Mesenteric fat pad (tissue), 1 donor: ENCODE measurements at places on chromosomes 4 and X. TPM values are rescaled to one million over a fixed set of nuclear protein-coding genes. Genes with fewer than 3 reads are reported as not detected.

The SHOX gene
- total RNA-seq, result 0.10 TPM

- DNase-seq, result no peak
Observed at GRCh38 chrX:12975670-12975965, 708 bp downstream of the TMSB4X start.

The TENM3 gene
- total RNA-seq, result 38.1 TPM

DNA sequence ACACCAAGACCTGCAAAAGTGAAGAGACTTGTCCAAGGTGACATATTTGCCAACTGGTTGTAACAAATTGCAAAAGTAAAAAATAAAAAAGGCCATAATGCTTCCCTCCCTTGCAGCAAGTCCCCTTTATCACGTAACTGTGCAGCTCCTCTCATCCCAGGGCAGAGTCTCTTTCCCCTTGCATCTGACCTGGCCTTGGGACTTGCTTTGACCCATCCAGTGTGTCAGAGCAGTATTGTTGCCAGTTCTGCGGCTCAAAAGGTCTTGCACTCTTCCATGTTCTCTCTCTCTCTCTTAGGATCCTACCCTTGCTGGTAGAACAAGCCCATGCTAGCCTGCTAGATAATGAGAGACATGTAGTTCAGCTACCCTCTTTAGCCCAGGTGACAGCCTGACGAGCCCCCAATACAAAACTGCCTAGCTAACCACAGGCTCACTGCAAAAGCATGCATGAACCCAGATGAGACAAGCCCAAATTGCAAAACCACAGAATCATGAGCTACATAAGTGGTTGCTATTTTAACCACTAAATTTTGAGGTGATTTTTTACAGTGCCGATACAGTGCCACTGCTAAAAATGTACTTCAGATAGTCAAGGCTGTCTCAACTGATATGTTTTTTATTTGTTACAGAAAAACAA lies 289.5 kb upstream of the PPARGC1A start:
- no peak for DNase-seq

GRCh38 chr4:114156371-114156770 lies 176.9 kb upstream of the ARSJ start:
- no peak for DNase-seq
